Activated T-cell treated with anti-CD3 and anti-CD28 coated beads, Interleukin-2, amount 50 U/mL, for 24 hours (primary cell): ENCODE measurements at places on chromosomes 5 and 9.
A peak's percentile ranks its signal among the peaks of the same experiment; 100 is the strongest.

DNA sequence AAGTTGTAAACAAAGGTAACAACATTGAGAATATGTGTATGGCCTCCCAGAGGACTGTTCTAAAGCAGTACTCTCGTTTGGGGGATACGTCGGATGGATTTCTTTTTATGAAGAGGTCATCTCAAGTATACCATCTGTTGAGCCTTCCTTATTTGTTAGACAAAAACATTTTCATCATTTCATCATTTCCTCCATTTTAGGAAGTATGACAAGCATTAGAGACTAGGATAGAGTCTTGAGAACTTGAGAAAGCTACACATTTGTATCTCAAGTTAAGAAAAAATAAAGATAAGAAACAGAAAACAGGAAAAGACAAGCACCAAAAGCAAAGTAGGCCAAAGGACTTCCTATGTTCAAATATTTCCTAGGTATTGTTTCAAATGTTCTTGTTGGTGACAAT is 307.0 kb downstream of the EFNA5 start:
- no peaks in the 10 kb centered on the region for H3K36me3 ChIP-seq
- no peak for DNase-seq
- peaks cover 5% of the 10 kb centered on the region for H3K4me1 ChIP-seq
- no peak overlapping the region for H3K27ac ChIP-seq

GRCh38 chr5:179905161-179905560 is 2.5 kb downstream of the TBC1D9B start:
- H3K4me1 ChIP-seq: peaks cover 23% of the 10 kb centered on the region
- DNase-seq: no peak
- no peak overlapping the region for H3K4me3 ChIP-seq

DNA sequence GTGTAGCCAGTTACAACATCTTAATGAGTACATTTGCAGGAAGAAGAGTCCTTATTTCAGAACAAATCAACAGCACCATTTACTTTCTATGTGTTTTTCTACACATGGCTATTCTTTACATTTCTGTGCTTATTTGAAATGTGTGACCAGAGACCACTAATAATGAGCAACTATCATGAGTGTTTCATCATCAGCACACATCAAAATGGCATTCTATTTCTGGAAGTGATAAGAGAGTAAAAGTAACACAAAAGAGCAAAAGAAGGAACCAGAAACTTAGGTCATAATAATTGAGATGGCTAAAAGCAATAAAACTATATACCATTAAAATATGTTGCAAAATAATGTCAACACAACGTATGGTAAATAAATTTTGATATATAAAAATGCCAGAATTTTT is 159.7 kb downstream of the PBX3 start:
- no peaks in the 10 kb centered on the region for H3K27me3 ChIP-seq
- no peaks in the 10 kb centered on the region for H3K4me1 ChIP-seq
- H3K4me3 ChIP-seq: no peak overlapping the region

DNA sequence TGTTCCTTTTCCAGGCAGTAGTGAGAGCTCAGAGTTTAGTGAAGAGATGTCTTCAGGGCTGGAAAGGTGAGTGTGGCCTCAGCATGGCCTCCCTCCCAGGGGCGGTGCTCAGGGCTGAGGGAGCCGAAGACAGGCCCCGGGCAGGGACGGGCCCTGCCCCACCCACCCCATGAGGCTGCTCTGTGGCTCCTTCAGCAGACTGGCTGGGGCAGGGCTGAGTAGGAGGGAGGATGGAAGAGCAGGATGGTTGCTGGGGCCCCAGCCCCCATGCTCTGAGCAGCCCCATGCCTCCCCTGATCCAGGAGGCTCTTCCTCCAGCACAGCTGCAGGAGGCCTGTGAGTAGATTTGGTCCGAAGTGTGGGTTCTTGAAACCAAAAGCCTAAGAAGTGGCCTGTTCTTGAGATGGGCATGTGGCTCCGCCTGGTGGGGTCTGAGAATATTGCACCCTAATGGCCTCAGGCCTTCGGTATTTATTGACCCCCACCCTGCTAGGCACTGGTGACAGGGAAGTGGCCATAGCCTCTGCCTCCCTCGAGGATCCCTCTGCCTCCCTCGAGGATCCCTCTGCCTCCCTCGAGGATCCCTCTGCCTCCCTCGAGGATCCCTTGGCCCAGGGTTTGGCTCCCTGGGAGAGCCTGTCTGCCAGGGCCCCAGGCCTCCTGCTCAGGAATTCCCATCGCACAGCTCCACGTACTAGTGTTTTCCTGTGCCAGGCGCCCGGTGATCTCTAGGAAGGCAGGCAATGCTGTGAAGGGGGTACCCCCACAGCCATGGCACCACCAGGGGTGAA is 65.4 kb upstream of the GARNL3 start:
- peaks cover 9% of the 10 kb centered on the region for H3K4me1 ChIP-seq
- no peak overlapping the region for H3K27ac ChIP-seq
- DNase-seq: peak; percentile 87
- H3K27me3 ChIP-seq: no peaks in the 10 kb centered on the region
- no peaks in the 10 kb centered on the region for H3K36me3 ChIP-seq
- H3K4me3 ChIP-seq: no peak overlapping the region

- peaks cover 85% of the 10 kb centered on the region for H3K4me1 ChIP-seq
- peaks cover 44% of the 10 kb centered on the region for H3K36me3 ChIP-seq
- no peaks in the 10 kb centered on the region for H3K27me3 ChIP-seq
These were observed 10.4 kb upstream of the FAM120AOS start for GRCh38 chr9:93463638-93464248.
